Tibial nerve (tissue), 4 donors: ENCODE measurements at places on chromosomes 12 and 14. TPM values are rescaled to one million over a fixed set of nuclear protein-coding genes. Genes with fewer than 3 reads are reported as not detected.
A peak's percentile ranks its signal among the peaks of the same experiment; 100 is the strongest.

DNA sequence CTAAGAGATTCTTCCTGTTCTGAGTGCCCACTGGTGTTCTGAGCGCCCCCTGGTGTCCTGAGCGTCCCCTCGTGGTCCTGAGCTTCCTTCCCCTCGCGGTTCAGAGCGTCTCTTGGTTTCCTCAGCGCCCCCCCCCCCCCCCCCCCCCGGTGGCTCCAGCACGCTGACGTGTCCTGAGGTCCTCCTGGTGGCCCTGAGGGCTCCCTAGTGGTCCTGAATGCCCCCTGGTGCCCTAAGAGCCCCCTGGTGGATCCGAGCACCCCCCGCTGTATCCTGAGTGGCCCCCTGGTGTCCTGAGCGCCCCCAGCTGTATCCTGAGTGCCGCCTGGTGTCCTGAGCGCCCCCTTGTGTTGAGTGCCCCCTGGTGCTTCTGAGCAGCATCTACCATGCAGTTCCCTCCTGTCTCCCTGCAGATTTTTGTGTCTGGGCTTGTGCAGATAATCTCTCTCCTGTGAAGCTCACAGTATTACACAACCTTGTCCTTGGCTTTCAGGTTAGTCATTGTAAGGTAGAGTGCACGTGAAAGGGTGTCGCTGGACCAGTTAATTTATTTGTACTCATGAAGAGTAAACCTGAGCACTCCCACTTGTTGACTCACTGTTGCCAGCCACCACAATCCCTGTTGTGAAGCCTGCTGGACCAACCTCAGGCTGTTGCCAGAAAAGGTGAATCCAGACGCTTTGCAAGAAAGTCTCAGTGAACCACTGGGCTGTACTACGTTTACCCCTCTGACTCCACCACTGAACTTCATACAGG, 1168.4 kb downstream of the TMEM121 start:
- no peak for DNase-seq

DNA sequence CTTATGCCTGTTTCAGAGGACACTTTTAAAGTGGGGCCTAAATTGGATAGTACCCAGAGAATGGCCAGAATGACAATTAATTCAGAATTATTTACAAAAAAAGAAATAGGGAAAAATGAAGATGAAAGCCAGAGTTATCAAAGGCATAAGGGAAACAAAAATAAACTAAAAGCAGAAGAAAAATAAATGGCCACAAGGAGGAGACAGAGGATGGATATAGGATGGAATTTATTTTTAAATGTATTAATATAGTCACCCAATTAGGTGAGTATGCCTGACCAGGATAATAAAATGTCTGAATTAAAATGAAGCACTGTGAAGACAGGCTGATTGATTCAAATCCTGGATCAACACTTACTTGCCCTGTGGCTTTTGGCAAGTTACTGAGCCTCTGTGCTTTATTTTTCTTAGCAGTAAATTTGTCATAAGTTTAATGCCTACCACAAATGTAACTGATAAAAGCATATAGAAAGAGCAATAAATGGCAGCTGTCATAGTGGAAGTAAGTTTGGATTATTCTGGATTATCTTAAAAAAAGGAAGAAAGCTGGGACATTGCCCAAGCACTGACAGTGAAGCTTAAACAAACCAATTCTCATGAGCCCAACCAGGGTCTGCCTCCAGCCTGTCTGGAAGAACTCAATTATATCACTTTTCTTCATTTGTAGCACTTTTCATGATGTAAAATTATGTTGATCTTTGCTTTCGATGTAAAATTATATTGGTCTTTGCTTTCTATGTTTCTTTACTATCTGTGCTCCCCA, 3.5 kb downstream of the CLEC9A start:
- no peak for DNase-seq

DNA sequence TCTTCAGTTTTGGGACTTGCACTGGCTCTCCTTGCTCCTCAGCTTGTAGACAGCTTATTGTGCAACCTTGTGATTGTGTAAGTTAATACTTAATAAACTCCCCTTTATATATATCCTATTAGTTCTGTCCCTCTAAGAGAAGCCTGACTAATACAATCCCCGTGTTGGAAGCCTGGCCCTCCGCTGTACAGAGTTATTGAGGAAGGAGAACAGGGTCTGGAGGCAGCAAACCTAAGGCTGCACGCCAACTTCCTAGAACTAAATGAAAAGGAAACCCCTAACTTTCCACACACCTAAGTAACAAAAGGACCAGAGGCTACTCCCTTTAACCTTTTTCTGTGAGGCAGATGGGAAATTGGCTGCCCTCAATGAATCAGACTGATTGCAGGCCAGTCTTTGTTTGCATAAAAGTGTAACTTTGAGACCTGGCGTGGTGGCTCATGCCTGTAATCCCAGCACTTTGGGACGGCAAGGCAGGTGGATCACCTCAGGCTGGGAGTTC, 42.6 kb upstream of the LIMA1 start:
- DNase-seq = no peak

GRCh38 chr14:39365354-39365753, 66.9 kb downstream of the FBXO33 start:
- no peak for DNase-seq

- DNase-seq = no peak
These were observed 78.3 kb upstream of the NCOR2 start for GRCh38 chr12:124645530-124646244.

- DNase-seq = no peak
These were observed 13.5 kb downstream of the ZNF664 start for GRCh38 chr12:123986374-123986965.

DNA sequence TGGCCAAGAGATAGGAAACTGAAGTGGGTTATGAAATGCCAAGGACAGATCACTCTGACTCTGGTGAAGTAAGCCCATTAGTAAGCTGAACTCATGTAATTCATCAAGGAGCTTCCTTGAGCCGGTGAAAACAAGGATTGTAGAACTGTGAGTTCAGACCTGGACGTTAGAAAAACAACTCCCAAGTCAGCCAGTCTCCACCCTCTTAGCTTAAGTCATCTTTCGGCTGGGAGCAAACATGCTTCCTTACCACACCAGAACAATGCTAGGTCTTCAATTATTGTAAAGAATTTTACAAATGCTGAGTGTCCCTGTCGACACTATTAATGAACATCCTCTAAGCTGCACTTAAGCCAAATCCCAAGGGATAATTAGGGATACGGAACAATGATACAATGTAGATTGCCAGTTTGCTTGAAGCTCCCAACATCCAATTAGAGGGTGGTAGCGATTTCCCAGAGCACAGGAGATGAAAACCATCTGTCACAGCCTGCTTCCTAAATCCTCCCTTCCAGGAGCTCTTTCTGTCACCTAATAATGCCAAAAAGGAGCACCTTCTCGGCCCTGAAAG, 45.7 kb upstream of the VASH1 start:
- no peak for DNase-seq

- DNase-seq = peak; percentile 66
These were observed 26.9 kb downstream of the DAAM1 start for GRCh38 chr14:59215322-59215721.

GRCh38 chr12:132443091-132443490, 46.9 kb upstream of the FBRSL1 start:
- DNase-seq = no peak

DNA sequence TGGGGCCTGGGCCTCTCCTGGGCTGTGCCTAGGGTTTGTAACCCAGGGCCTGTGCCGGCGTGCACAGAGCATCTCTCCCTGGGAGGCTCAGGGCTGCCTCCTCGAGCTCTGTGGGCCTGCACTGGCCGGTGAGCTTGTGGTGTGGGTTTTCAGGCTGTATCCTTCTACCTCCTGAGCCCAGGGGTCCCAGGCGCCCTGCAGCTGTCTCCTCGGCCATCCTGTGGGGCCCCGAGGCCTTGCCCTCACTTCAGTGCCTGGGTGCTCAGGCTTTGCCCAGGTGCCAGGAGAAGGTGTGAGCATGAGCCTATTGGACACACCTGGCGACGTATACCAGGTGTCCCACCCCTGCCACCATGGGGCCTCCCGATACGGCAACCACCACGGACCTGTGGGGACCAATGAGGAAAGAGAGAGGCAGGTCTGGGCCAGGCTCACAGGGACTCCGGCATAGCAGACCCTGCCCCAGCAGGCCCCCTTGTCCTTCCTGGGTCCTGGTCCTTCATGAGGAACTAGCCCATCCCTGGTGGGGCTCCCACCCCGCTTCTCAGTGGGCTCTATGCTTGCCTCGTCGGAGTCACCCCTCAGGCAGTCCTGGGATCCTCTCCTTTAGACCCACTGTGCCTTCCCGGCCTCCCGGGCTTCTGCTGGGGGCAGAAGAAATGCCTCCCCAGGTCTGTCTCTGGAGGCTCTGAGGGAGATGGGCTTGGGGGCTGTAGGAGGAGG, 400.2 kb downstream of the TMEM121 start:
- DNase-seq = no peak

GRCh38 chr14:102007916-102008418, 43.6 kb downstream of the DYNC1H1 start:
- no peak for DNase-seq

DNA sequence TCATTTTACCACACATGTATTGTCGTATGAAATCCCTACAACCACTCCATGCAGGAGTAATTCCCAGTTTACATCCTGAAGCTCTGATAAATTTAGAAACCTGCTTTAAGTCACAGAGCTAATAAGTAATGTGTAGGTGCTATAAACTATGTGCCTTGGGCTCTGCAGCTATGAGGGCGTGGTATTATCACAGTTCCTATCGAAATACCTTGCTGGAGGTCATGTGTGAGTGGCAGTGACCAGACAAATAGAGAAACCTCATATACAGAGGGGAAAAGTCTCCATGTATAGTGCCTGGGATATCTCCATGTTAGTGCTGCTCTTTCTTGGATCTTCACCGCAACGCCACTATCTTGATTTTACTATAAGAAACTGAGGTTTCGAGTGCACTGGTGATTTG, 883 bp upstream of the TBC1D15 start:
- no peak for DNase-seq

DNA sequence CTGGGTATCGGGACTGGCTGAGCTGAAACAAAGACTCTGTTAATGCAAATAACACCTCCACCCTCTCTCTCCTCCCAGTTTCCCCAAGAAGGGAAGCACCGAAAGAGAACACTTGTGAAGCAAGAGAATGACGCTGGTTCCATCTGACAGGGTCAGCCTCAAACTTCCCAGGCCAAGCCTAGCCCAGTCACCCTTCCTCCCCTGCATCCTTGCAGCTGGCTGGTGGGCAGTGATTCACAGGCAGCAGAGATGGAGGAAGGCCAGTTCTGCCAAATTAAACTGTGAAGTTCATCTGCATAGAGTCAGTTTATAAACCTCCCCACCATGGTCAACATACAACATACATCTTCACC, 2.8 kb downstream of the LRRC74A start:
- peak; percentile 34 for DNase-seq

DNA sequence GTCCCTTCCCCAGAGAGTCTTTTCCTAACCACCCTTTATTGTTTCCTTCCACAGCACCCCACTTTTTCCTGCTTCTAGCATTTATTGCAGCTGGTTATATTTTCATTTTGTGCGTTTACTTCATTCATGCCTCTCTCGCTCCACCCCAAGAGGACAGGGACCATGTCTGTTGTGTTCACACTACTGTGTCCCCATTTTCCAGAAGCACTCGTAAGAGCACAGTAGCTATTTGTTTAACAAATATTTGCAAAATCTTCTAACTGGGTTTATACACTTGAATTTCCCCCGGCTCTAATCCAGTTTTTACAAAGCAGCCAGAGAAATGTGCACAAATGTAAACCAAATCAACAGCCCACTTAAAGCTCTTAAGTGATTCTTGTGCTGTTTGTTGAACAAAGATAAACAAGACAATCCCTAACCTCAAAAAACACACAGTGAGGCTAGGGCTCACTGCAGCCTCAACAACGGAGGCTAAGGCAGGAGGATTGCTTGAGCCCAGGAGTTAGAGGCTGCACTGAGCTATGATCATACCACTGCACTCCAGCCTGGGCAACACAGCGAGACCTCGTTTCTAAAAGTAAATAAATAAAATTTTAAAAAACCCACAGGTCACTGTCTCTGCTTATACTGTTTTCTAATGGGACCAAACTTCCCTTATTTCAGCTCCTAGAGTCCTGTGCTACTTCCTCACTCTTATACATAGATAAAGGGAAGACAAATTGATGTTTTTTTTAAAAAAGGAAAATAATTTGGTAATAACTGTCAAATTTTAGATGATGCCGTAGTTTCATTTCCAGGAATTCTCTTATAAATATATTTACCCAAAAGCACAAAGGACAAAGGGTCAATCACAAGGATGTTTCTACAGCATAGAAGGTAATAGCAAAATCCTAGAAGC, 6.6 kb upstream of the ABCD4 start:
- DNase-seq = no peak

DNA sequence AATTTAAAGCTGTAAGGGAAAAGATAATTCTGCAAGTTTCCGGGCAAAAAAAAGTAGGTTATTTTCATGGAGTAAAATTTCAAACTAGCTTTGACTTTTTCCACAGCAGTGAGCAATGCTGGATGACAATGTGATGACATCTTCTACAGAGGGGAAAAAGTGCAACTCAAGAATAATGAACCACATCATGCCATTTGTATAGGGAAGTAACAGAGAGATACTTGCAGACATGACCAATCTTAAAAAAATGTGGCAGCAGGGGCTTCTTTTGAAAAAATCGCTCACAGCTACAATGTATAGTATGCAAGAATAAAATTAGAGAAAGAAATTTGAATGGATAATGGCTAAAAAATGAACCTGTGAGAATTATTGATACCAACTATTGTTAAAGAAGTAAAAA, 115.5 kb downstream of the DHRS2 start:
- DNase-seq = no peak

DNA sequence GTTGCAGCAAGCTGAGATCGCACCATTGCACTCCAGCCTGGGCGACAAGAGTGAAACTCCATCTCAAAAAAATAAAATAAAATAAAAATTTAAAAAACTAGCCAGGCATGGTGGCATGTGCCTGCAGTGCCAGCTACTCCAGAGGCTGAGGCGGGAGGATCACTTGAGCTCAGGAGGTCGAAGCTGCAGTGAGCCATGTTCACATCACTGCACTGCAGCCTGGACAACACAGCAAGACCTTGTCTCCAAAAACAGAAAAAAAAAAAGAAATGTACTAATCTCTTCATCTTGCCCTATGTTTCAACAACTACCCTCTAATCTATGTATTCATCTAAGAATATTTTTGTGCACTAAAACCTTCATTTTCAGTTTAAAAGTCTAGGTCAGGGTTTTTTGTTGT, 6.5 kb downstream of the NAA25 start:
- no peak for DNase-seq

- DNase-seq = no peak
These were observed 141.9 kb upstream of the C14orf180 start for GRCh38 chr14:104437703-104438102.

DNA sequence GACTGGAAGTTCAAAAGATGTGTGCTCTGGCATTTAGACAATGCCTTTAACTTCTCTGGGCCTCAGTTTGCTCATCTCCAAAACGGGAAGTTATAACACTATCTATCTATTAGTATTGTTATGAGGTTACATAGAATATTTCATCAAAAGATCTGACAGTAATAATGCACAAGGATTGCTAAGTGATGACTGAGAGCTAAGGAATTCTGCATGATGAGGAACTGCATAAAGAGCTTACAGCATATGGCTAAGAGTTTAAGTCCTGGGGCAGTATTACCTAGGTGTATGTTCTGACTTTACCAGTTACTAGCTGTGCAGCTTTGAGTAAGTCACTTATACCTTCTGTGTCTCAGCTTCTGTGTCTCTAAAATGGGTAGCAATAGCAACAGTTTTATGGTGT, 160.1 kb upstream of the TMPO start:
- DNase-seq = no peak

Gene GPR68
- 0.60 TPM for total RNA-seq

Gene TAOK3
- total RNA-seq = 57.5 TPM

Gene MANSC4
- 1.5 TPM for total RNA-seq

Gene ADCK1
- total RNA-seq = 4.4 TPM

Gene C12orf54
- total RNA-seq = 1.3 TPM

Gene FAM181A
- not detected for total RNA-seq

Gene PLA2G1B
- not detected for total RNA-seq

Gene CEP83
- 19.6 TPM for total RNA-seq
